Stimulated activated effector memory CD8-positive, alpha-beta T cell treated with anti-CD3 and anti-CD28 coated beads, Interleukin-12 subunit alpha, Interleukin-12 subunit beta, amount 100 ng/mL, for 72 hours (primary cell): ENCODE measurements at places on chromosomes 1 and 21.

DNA sequence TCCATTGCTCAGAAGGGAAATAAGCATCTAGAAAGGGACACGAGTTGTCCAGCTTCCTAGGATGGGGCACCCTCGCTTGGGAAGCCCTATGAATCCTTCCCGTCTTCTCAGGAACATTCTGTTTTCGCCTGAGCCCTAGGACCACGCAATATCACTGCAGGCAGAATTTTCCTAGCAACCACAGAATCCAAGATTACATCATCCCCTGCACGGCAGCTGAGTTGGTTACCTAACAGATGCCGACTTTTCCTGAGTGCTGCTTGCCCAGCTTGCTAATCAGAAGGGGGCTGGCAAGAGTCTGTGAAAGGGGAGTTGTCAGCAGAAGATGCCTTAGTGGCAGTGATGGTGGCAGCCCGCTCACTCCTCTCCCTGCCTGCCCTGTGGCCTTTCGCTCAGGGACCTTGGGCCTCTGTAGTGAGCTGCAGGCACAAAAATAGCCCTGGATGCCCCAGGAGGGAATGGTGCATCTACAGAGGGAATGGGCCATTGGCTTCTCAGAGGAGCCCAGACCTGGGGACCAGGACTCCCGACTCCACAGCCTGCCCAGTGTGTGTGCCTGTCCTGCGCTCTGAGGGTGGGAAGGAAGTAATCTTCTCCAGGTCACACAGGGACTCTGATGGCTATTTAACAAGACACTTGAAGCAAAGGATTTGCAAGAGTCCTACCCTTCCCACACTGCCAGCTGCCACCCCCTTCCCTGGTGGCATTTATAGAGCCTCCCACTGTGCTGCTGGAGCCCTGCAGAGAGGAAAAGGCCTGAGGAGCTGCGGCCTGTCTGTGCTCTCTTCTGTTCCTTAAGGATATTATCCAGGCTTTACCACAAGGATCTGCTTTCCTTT is 28.9 kb upstream of the CLSTN1 start:
- DNase-seq: no peak

DNA sequence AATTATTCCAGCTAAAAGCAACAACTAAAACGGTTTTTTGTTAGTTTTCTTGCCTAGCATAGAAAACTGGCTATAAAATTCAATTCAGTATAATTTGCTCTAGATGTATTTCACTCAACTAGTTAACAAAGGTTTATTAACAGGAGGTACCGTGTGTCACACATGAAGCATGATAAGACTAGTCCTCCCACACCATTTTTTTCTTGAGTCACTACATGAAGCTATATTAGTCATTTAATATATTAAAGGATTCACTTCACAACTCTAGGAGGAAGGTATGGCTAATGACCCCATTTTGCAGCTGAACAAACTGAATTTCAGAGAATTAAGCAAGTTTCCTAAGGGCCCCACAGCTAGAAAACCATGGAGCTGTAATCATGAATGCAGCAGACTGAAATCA is 307.8 kb upstream of the USP25 start:
- no peak for DNase-seq

DNA sequence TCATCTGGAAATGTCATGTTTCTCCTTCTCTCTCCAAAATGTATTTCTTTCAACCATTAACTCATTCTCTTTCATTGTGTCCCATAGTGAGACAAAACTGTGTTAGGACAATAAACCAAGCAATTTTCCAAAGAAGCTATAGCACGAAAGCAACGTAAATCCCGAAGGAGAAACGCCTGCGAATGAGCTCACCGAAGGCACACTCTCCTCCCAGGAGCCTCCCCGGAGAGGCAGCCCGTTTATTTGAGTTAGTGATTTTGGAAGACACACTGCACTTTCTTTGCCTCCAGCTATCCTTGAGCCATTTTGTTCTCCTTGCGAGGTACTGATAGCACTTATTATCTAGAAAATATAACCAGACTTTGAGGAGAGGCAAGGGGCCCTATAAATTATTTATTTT is 41.2 kb downstream of the RSPH1 start:
- DNase-seq: no peak

DNA sequence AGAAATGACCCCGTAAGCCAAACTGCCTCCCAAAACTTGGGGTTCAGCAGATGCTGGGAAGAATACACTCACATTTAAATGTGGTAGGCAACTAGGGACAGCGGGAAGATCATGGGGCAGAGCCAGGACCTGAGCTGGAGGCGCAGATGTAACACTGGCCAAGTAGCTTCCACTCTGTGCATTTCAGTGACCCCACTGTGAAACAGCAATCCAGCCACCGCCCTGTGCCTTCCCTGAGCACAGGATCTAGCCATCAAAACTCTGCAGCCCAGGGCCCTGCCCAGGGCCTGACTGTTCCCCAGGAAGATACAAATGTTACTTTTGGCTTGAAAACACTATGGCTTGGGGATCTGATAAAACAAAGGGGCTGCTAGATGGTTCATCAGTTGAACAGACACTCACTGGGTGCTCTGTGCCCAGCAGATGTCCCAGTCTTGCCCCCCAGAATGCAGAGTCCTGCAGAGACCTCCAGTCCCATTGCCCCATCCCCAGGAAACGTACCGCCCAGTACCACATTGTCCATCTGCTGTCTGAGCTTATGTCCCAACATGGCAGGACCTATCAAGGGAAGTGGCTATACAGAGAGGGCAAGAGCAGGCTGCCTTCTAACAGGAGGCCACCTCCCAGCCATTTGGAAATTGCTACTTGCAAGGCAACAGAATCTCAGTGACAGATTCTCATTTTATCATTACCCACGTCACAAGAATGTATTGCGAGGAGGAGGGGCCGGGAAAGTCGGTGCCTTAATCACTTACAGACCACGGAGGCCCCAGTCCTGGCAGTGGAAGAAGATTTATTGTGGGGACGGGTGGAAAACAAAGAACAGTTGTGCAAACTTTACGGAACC is 124.0 kb downstream of the DMRTB1 start:
- DNase-seq: no peak

GRCh38 chr21:26865857-26866256 is 20.6 kb upstream of the ADAMTS1 start:
- DNase-seq: no peak

GRCh38 chr1:26161415-26162219 is 2.7 kb downstream of the FAM110D start:
- no peak for DNase-seq

DNA sequence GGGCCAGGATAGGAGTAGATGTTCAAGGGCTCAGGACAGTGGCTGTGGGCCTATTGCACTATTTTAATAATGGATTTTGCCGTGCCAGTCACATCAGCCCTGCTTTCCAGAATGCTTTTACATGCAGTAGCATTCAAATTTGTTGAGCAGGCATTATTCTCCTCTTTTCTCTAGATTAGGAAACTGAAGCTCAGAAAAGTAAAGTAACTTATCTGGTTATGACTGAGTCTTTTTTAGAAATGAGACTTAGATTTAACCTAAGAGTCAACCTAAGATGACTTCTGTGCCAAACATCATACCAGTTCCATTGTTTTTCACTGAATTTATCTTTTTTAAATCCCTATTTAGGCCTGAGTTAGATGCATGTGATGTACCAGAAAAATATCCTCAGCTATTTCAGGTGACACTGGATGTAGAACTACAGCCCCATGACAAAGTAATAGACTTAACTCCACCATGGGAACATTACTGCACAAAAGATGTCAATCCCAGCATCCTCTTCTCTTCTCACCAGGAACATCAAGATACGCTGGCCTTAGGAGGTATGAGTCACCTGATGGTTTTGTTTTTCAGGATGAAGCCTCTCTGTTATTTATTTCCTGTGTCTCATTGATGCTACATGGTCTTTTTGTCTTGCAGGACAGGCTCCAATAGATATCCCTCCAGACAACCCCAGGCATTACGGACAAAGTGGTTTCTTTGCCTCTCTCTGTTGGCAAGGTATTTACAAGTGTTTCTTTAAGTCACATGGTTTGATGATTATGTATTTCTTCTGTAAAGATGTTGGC is 31.4 kb upstream of the LEPR start:
- DNase-seq: no peak

GRCh38 chr1:165364568-165365133 is 8.1 kb upstream of the LMX1A start:
- DNase-seq: no peak

- no peak for DNase-seq
Observed at GRCh38 chr1:176504848-176505553, 42.0 kb downstream of the PAPPA2 start.

- no peak for DNase-seq
Observed at GRCh38 chr1:180029524-180030135, 75.0 kb downstream of the CEP350 start.

DNA sequence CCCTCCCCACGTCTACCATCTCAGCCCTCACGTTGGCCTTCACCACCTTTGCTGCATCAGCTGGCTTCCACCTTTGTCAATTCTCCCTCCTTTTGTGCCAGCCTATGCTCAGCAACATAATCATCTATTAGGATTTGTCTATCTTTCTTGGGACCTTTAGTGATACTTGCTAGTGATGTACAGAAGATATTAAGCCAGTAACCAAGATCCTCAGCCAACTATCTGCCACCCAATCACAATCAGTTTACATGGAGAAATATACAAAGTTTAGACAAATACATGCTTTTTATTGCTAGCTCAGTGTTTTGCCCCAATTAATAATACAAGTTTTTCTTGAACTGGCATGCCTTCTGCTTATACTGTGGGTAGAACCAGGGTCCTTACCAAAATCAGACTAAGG is 172.3 kb downstream of the TPR start:
- no peak for DNase-seq

- DNase-seq: no peak
Observed at GRCh38 chr1:212007886-212008285, 27.5 kb downstream of the INTS7 start.

GRCh38 chr1:224498574-224499170 is 64.1 kb upstream of the WDR26 start:
- DNase-seq: no peak

DNA sequence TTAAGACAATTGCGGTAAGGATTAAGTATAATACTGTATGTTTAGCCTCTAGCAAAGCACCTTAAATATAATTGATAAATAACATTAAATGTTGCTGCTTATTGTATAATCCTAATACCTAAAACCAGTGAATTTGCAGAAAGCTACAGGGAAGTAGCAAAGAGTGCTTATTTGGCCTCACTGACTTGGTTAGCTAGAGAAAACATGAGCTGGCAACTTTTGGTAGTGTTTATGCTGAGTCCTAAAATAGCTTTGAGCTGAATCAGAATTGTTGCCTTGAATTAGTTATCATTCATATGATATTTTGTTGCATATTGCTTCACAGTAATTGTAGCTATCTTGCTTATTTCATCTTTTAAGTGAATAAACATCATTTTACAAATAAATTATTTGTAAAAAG is 3.5 kb downstream of the TRIM67 start:
- DNase-seq: no peak

- DNase-seq: no peak
Observed at GRCh38 chr1:16393570-16394521, 26.8 kb downstream of the SZRD1 start.

GRCh38 chr21:21226472-21226871 is 228.3 kb downstream of the NCAM2 start:
- DNase-seq: no peak

DNA sequence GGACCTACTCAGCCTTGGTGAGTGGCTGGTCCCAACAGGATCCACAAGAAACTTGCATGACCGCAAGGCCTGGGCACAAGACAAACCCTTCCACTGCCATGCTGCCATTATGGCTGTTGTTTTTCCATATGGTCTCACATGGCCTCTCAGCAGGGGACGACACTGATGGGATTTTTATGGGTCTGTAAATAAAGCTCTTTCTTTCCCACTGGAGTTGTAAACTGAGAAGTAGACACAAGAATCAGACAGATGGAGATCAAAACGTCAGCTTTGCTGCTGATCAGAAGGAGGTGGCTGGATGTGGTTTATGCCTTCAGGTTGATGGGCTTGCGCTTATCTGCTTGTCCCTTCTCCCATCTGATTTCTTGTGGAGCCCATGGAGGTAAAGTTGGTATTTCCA is 138.1 kb upstream of the KCNJ6 start:
- DNase-seq: no peak

- no peak for DNase-seq
Observed at GRCh38 chr1:15756143-15757015, 2.2 kb upstream of the FBLIM1 start.

- DNase-seq: no peak
Observed at GRCh38 chr1:33151116-33151515, 30.7 kb downstream of the TRIM62 start.

GRCh38 chr1:246106342-246106763 is 400.7 kb downstream of the SMYD3 start:
- no peak for DNase-seq

DNA sequence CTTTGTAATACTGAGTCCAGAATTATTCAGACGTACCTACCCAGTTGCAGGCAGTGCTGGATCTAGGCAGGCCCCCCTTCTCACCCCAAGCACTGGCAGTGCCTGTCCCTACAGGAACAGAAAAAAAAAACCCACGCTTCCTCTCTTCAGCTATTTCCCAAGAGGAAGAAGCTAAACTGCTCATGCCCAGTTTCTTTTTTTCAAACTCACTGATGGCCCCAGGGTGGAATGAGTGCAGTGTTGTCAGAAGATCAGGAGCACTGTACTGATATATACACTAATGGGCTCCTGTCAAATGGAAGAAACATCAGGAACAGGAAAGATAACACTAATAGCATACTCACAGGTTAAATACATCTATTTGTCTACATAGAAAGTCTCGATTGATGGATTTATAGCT is 28.2 kb upstream of the DOCK7 start:
- no peak for DNase-seq
